ENCODE measurements at places on chromosomes 16 and 17.

- H3K4me1 ChIP-seq: no peaks in the 10 kb centered on the region
- H3K36me3 ChIP-seq: no peaks in the 10 kb centered on the region
- no peak for DNase-seq
- no peak overlapping the region for H3K4me3 ChIP-seq
- H3K27ac ChIP-seq: no peak overlapping the region
Observed at GRCh38 chr16:66199189-66199588, 167.3 kb upstream of the CDH5 start.

DNA sequence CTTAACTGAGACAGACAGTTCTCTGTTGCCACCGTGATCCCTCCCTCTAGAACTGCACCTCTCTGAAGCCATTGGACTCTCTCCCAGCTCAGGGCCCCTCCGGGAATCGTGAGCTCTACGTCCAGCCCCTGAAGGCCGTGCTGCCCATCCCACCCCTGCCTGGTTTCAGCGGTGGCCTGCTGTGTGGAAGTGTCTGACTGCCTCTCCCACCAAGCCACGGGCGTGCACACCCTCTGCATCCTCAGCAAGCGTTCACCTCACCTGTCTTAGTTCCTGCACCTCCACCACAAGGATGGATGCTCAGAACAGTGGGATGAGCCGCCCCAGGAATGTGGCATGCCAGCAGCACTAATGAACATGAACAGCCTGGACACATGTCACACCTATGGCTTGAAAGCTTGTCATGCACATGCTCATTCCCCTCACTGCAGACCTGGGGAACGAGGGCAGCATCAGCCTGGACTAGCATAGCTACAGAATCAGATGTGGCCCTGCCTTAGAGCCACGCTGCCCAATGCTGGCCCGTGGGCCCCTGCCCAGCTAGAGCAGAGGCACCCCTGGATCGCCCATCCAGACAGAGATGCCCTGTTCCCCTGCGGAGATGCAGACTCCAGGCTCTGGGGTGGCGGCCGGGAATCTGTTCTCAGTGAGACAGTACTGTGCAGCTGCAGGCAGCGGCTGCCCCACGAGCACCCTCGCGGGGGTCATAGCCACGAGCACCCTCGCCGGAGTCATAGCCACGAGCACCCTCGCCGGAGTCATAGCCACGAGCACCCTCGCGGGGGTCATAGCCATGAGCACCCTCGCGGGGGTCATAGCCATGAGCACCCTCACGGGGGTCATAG lies 73.7 kb upstream of the CHMP6 start:
- no peak for DNase-seq
- H3K27me3 ChIP-seq: no peaks in the 10 kb centered on the region
- no peaks in the 10 kb centered on the region for H3K36me3 ChIP-seq
- no peaks in the 10 kb centered on the region for H3K4me1 ChIP-seq
- no peak overlapping the region for H3K27ac ChIP-seq

DNA sequence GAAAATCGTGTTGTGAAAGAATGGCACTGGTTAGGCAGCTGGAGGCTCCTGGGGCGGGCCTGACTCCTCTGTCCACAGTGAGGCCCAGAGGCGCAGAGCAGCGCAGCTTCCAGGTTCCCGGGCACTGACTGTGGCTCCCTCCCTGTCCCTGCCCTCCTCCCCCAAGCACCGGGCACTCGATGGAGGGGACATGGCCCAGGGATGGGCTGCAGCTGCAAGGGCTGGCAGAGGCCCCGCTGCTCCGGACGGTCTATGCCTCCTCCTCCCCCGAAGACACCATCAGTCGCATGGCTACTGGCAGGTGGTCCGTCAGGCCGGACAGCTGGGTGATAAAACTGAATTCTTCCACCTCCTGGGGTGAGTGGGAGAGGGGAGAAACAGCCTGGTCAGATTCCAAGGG lies 50.1 kb downstream of the PRMT7 start:
- H3K4me1 ChIP-seq: peaks cover 40% of the 10 kb centered on the region
- no peak overlapping the region for H3K27ac ChIP-seq
- peaks cover 10% of the 10 kb centered on the region for H3K36me3 ChIP-seq
- no peak overlapping the region for H3K4me3 ChIP-seq

- H3K36me3 ChIP-seq: no peaks in the 10 kb centered on the region
- peak overlapping the region; percentile 53 for H3K4me3 ChIP-seq
- DNase-seq: peak; percentile 79
- peak overlapping the region; percentile 28 for H3K27ac ChIP-seq
Observed at GRCh38 chr17:17391668-17392370, 85.0 kb upstream of the MED9 start.

DNA sequence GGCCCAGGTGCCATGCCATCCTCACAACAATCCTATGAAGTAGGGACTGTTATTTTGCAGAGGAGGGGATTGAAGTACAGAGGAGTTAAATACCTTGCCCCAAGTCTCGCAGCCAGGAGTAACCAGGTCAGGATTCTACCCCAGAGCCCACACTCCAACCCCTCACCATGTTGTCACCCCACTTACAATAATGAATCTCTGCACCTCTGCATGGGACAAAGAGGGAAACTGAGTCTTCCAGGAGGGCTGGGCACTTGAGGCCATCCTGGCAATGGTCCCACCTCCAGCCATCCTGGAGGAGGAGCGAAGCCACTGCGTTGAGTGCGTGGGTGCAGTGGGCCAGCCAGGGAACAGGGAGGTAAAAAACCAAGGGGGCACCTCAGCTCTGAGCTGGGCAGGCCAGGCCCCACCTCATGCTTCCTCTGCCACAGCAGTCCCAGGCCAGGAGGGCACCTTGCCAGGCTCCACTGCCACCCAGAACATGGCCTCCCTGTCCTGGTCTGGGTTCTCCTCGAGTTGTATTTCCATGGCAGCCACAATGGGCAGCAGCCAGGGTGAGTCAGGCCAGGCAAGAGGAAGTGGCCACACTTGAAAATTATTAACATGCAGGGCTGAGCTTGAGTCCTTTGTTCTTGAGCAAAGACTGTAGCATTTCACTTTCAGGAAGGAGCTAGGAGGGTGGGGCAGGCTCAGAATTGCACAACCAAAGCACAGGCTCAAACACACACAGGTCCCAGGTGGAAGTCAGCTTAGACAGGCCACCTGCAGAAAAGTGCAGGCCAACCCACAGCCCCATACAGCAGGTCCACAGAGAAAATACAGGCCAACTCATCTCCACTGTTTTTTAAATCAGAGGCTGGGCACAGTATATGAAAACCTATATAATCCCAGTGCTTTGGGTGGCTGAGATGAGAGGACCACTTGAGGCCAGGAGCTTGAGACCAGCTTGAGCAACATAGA lies 52.1 kb downstream of the CUEDC1 start:
- H3K27me3 ChIP-seq: no peaks in the 10 kb centered on the region
- H3K27ac ChIP-seq: no peak overlapping the region
- H3K36me3 ChIP-seq: no peaks in the 10 kb centered on the region
- peaks cover 14% of the 10 kb centered on the region for H3K4me1 ChIP-seq

- no peaks in the 10 kb centered on the region for H3K36me3 ChIP-seq
- no peak for DNase-seq
- H3K4me1 ChIP-seq: no peaks in the 10 kb centered on the region
Observed at GRCh38 chr17:46733837-46734475, 84.5 kb downstream of the WNT3 start.

- no peak for DNase-seq
- no peaks in the 10 kb centered on the region for H3K4me1 ChIP-seq
- H3K27ac ChIP-seq: no peak overlapping the region
- no peaks in the 10 kb centered on the region for H3K36me3 ChIP-seq
Observed at GRCh38 chr17:21373036-21373435, 3.1 kb upstream of the KCNJ12 start.

GRCh38 chr16:46882940-46883307 lies 1.2 kb upstream of the GPT2 start:
- no peak overlapping the region for H3K27ac ChIP-seq
- no peak overlapping the region for H3K4me3 ChIP-seq
- peaks cover 10% of the 10 kb centered on the region for H3K4me1 ChIP-seq
- H3K27me3 ChIP-seq: no peaks in the 10 kb centered on the region
- DNase-seq: no peak
- H3K36me3 ChIP-seq: no peaks in the 10 kb centered on the region

- no peaks in the 10 kb centered on the region for H3K27me3 ChIP-seq
- no peak for DNase-seq
- no peak overlapping the region for H3K4me3 ChIP-seq
- H3K27ac ChIP-seq: no peak overlapping the region
- no peaks in the 10 kb centered on the region for H3K36me3 ChIP-seq
Observed at GRCh38 chr17:60173304-60173819, 23.6 kb downstream of the CA4 start.

DNA sequence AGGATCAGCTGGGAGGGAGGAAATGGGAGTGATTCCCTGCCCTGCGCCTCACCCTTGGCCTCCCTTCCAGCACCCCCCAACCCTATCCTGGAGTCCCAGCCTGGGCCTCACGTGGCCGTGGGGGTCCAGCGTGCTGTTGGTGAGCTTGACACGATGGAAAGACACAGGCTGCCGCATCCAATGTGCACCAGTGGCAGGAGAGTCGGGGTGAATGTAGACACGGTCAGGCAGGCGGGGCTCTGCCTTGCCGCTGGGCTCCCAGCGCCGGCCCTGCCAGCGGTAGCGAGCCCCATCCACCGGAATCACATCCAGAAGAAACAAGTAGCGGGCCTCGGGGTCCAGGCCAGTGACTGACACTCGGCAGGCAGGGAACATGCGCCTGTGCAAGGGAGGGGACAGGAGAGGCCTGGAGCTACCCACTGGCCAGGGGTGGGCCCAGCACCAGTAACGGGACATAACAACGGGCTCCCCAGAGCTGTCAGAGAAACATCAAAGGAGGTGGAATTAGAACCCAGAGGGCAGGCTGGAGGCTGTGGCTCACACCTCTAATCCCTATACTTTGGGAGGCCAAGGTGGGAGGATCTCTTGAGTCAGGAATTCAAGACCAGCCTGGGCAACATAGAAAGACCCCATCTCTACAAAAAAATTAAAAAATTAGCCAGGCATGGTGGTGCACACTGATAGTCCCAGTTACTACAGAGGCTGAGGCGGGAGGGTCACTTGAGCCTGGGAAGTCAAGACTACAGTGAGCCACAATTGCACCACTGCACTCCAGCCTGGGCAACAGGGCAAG lies 2.7 kb downstream of the TBX6 start:
- H3K27me3 ChIP-seq: no peaks in the 10 kb centered on the region
- no peak for DNase-seq
- no peak overlapping the region for H3K4me3 ChIP-seq
- H3K4me1 ChIP-seq: peaks cover 40% of the 10 kb centered on the region
- peaks cover 9% of the 10 kb centered on the region for H3K36me3 ChIP-seq

GRCh38 chr16:61926766-61927165 lies 109.5 kb downstream of the CDH8 start:
- no peaks in the 10 kb centered on the region for H3K36me3 ChIP-seq
- H3K4me3 ChIP-seq: no peak overlapping the region
- DNase-seq: no peak

DNA sequence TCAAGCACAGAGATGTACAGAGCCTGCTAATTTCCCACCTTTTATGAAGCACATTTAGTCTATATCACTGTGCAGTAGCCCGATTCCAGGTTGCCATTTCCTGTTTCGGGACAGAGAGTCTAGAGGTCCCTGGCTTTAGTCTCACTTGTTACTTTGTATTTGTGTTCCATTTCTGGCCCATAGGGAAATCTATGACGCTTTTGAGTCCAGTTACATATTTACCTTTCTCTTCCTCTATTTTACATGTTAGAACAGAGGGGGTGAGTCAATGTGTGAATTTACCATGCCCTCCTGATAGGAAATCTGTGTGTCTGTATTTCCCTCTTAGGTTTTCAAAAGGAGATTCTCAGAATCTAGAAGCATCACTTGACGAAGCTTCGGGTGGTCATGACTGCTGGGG lies 227.1 kb upstream of the ZFHX3 start:
- H3K36me3 ChIP-seq: no peaks in the 10 kb centered on the region
- no peak for DNase-seq
- H3K4me3 ChIP-seq: no peak overlapping the region
- no peaks in the 10 kb centered on the region for H3K4me1 ChIP-seq
- H3K27me3 ChIP-seq: no peaks in the 10 kb centered on the region
